ENCODE measurements at places on chromosomes 12 and 14. TPM values are rescaled to one million over a fixed set of nuclear protein-coding genes. Genes with fewer than 3 reads are reported as not detected.

PTGDR gene
- not detected for total RNA-seq

NRIP2 gene
- total RNA-seq: 0.32 TPM

GRCh38 chr12:14886271-14886670 lies 617 bp upstream of the MGP start:
- no peak for DNase-seq
- H3K4me1 ChIP-seq: no peaks in the 10 kb centered on the region
- no peaks in the 10 kb centered on the region for H3K36me3 ChIP-seq
- H3K4me3 ChIP-seq: no peak overlapping the region

DNA sequence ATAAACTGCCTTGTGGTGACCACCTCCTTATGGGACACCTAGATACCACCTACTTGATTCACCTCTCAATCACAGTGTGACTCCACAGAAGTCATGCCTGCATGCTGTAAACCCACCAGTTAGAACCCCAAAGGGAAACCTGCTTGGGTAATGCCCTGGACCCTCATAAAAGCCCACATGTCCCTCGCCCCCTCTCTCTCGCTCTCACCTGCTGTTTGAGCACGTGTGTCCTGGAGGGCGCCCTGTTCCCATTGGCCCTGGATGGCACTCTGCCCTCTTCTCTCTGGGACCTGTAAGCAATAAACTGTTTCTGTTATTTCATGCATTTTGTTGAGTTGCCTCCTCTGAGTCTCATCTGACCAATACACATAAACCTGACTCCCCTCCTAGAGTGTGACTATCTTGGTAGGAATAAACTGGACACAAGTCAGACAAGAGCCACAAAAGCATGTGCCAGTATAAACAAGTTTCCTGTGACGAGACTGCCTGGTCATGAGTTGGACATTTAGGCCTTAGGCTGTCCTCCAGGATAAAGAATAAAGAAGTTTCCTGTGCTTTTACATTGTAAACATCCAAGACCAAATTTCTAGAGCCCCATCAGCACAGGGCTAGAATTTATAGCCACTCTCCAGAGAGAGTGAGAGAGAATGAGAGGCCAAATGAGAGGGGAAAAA lies 8.6 kb downstream of the IFI27L2 start:
- H3K27me3 ChIP-seq: no peaks in the 10 kb centered on the region
- peak; percentile 48 for DNase-seq
- no peaks in the 10 kb centered on the region for H3K36me3 ChIP-seq

GRCh38 chr14:103132381-103133209 lies 9.3 kb downstream of the TNFAIP2 start:
- H3K27ac ChIP-seq: no peak overlapping the region
- H3K4me3 ChIP-seq: no peak overlapping the region
- peaks cover 69% of the 10 kb centered on the region for H3K4me1 ChIP-seq

GRCh38 chr14:94690896-94691659 lies 78.8 kb downstream of the GSC start:
- H3K4me3 ChIP-seq: no peak overlapping the region
- H3K4me1 ChIP-seq: peaks cover 6% of the 10 kb centered on the region
- no peaks in the 10 kb centered on the region for H3K27me3 ChIP-seq
- H3K27ac ChIP-seq: no peak overlapping the region
- no peak for DNase-seq
- no peaks in the 10 kb centered on the region for H3K36me3 ChIP-seq

- H3K4me3 ChIP-seq: no peak overlapping the region
- H3K4me1 ChIP-seq: no peaks in the 10 kb centered on the region
- DNase-seq: no peak
- no peak overlapping the region for H3K27ac ChIP-seq
- no peaks in the 10 kb centered on the region for H3K36me3 ChIP-seq
These were observed 103.5 kb downstream of the FGD4 start for GRCh38 chr12:32502693-32503502.

RPS6KA5 gene
- 1.9 TPM for total RNA-seq

ZBTB1 gene
- total RNA-seq: 49.9 TPM

DNA sequence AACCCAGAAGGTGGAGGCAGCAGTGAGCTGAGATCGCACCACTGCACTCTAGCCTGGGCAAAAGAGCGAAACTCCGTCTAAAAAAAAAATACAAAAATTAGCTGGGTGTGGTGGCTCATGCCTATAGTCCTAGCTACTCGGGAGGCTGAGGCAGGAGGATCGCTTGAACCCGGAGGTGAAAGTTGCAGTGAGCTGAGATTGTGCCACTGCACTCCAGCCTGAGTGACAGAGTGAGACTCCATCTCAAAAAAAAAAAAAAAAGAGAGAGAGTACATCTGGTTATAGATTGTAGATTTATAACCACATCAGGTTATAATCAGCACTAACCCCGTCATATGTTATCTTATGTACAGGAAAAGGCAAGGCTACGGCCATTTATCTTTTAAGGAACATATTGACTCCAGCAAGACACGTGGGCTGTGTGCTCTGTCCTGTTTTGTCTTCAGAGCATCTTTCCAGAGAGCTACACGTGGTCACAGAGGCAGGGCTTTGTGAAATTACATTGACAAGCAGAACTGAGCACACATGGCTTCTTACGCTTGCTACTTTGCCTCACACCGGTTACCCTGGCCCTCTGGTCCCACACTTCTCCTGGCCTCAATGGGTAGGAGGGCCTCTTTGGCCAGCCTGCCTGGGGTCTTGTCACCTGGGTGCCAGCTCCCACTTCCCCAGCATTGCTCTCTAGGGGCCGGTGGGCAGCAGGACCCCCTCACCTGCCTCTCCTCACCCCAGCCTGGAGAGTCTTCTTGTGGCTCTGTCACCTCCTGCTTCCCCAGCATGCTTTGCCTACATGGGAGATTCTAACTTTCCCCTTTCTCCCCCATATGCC lies 6.8 kb upstream of the DYNC1H1 start:
- no peak overlapping the region for H3K27ac ChIP-seq
- no peaks in the 10 kb centered on the region for H3K27me3 ChIP-seq
- H3K4me1 ChIP-seq: peaks cover 12% of the 10 kb centered on the region
- peak; percentile 31 for DNase-seq
- H3K36me3 ChIP-seq: no peaks in the 10 kb centered on the region

PLEKHG7 gene
- total RNA-seq: not detected

SYNDIG1L gene
- total RNA-seq: not detected

CPM gene
- 74.4 TPM for total RNA-seq

DNA sequence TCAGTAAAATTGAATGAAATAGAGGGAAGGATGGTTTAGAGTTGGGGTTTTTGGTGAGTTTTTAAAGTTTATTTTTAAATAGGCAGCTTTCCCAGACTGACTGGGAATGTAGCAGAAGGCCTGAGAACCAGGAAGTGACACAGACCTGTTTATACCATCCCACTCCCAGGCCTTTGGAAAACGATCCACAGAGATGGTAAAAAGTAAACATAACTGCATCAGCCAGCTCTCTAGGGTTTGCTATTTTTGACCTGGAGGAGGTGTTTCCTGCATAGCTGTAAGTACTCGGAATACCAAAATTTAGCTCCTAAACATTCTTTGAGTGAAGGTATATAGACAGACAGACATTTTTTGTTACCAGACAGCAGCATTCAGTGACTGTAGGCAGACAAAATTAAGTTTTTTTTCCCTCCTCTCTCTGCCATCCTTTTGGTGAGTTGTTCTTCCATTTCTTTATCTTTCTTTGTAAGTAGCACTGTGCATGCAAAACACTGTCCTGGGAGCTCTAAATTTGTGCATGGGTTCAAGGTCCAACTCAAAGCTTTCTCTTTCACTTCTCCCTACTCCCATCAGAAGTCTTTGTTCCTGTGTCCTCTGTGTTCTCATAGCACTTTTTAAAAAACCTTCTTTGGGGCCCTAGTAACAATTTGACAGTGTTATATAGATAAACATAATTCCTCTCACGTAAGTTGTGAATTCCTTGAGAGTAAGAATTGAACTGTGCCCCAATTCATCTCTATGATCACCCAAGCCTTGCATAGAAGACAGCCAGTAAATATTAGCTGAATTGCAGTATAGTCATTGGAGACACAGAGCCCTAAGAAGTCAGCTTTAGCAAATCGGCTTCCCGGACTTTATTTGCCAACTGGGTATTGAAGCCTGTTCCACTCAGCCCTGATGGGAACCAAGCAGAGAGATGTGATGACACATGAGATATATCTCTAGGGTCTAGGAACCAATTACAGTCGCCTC lies 37.4 kb downstream of the SUSD6 start:
- H3K4me3 ChIP-seq: no peak overlapping the region
- DNase-seq: no peak
- no peaks in the 10 kb centered on the region for H3K36me3 ChIP-seq
- peaks cover 36% of the 10 kb centered on the region for H3K4me1 ChIP-seq
- H3K27ac ChIP-seq: peak overlapping the region; percentile 63
- no peaks in the 10 kb centered on the region for H3K27me3 ChIP-seq

GRCh38 chr12:92938638-92939037 lies 9.5 kb upstream of the EEA1 start:
- no peak overlapping the region for H3K27ac ChIP-seq
- peaks cover 17% of the 10 kb centered on the region for H3K4me1 ChIP-seq
- no peak for DNase-seq
- H3K27me3 ChIP-seq: no peaks in the 10 kb centered on the region
- no peaks in the 10 kb centered on the region for H3K36me3 ChIP-seq
- H3K4me3 ChIP-seq: no peak overlapping the region

GRCh38 chr12:113071135-113072112 lies 14.9 kb downstream of the DTX1 start:
- no peak overlapping the region for H3K4me3 ChIP-seq
- H3K4me1 ChIP-seq: no peaks in the 10 kb centered on the region
- no peak overlapping the region for H3K27ac ChIP-seq
- no peak for DNase-seq
- no peaks in the 10 kb centered on the region for H3K27me3 ChIP-seq

DNA sequence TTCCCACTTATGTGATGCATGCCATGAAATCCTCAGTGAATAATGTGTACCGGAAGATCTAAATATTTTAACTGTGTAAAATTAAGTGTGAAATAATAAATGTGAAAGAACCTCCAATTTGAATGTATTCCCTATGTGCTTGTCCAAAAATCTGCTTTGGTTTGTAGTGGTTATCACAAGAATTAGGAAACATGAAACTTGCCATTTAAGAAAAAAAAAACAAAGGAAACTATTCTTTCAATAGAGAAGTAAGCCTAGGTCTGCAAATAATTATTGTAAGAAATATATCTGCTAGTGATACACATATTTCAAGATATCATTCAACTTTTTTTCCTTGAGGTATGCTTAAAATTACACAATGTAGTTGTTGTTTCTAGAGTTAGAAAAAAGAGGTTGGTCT lies 500.4 kb downstream of the SLC6A15 start:
- H3K4me1 ChIP-seq: no peaks in the 10 kb centered on the region
- no peak overlapping the region for H3K4me3 ChIP-seq
- no peak overlapping the region for H3K27ac ChIP-seq
- no peaks in the 10 kb centered on the region for H3K36me3 ChIP-seq

DNA sequence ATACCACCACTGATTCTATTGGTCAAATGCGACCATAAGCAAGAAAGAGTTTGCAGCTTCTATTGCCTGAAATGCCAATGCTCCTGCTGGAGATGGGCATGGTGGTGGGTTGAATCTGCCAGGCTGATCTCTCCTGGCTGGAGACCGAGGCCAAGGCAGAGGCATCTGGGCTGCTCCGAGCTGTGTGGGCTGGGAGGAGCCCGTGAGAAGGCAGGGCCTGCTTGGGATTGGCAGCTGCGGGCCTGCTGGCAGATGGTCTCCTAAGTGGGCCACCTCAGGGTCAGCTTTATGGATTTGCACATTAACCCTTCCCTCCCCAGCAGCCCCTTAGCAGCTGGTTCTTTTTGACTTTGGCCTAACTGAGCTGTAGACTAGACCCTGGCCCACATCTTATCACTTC lies 25.4 kb downstream of the SRRM4 start:
- H3K27me3 ChIP-seq: no peaks in the 10 kb centered on the region
- no peak overlapping the region for H3K27ac ChIP-seq
- no peak overlapping the region for H3K4me3 ChIP-seq
- no peaks in the 10 kb centered on the region for H3K4me1 ChIP-seq
- no peak for DNase-seq
- H3K36me3 ChIP-seq: no peaks in the 10 kb centered on the region

DNA sequence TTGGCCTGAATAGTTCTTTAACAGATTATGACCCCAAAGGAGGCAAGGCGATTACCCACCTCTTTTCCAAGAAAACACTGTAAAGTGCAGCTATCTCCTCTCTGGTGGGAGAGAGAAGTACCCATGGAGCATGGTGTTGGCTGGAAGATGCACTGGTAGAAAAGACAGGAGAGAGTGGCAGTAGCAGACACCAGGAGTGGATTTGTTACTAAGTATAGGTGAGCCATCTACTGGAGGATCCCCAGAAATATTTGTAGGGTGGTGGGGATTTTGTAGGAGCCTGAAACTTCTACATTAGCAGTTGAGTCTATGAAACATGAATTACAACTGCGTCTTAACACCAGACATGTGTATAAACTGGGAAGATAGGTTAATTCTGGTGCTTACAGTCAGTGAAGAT lies 148.0 kb downstream of the SLC38A4 start:
- peaks cover 10% of the 10 kb centered on the region for H3K4me1 ChIP-seq
- peak; percentile 26 for DNase-seq
- no peak overlapping the region for H3K4me3 ChIP-seq
- H3K27me3 ChIP-seq: no peaks in the 10 kb centered on the region
- H3K27ac ChIP-seq: no peak overlapping the region

DNA sequence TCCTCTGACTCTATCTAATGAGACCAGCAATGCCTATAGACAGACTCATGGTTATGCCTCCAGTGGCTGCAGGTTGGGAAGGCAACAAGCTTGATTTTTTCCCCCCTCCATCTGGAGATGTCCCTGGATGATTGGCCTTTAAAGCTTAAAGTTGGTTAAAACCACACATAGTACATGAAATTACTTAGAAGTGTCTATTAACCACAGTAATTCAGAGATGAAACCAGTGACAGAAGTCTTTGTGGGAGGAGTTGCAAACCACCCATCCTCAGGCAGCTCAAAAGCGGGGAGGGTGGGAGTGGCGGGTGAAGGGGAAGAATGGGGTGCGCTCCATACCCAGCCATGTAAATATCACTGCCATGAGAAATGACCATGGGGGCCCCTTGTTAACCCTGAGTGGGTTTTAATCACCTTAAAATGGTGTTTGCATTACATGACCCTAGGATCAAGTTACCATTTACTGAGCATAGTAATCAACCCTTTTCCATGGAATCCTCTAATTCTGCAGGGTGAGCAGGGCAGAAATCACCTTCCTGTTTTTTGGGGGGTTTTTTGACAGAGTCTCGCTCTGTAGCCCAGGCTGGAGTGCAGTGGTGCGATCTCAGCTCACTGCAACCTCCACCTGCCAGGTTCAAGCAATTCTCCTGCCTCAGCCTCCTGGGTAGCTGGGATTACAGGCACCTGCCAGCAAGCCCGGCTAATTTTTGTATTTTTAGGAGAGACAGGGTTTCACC lies 133.5 kb downstream of the FOXN3 start:
- DNase-seq: no peak
- H3K4me3 ChIP-seq: no peak overlapping the region
- no peak overlapping the region for H3K27ac ChIP-seq
- H3K4me1 ChIP-seq: peaks cover 29% of the 10 kb centered on the region
- H3K36me3 ChIP-seq: peaks cover 5% of the 10 kb centered on the region

DNA sequence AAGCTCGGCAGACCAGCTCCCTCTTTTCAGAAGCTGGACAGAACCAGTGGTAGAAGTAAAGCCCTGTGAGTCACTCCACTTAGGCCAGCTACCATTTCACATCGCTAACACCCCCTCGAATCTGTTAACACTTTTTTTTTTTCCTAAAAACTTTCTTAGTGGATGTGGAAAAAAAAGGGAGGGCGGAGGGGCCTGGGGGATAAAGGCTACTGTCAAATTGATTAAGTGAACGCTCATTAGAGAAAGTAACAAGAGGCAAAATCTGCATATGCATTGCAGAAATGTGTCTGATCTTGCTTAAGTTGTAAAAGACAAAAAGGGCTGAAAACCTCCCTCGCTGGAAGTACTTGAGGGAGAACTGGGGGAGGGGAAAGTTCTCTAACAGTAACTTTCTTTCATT lies 86.6 kb upstream of the OTX2 start:
- DNase-seq: no peak
- H3K4me1 ChIP-seq: no peaks in the 10 kb centered on the region
- H3K27me3 ChIP-seq: no peaks in the 10 kb centered on the region
- H3K4me3 ChIP-seq: no peak overlapping the region
- H3K36me3 ChIP-seq: no peaks in the 10 kb centered on the region
- H3K27ac ChIP-seq: no peak overlapping the region

C12orf76 gene
- 9.0 TPM for total RNA-seq
